ENCODE measurements at places on chromosomes 13 and 19.

DNA sequence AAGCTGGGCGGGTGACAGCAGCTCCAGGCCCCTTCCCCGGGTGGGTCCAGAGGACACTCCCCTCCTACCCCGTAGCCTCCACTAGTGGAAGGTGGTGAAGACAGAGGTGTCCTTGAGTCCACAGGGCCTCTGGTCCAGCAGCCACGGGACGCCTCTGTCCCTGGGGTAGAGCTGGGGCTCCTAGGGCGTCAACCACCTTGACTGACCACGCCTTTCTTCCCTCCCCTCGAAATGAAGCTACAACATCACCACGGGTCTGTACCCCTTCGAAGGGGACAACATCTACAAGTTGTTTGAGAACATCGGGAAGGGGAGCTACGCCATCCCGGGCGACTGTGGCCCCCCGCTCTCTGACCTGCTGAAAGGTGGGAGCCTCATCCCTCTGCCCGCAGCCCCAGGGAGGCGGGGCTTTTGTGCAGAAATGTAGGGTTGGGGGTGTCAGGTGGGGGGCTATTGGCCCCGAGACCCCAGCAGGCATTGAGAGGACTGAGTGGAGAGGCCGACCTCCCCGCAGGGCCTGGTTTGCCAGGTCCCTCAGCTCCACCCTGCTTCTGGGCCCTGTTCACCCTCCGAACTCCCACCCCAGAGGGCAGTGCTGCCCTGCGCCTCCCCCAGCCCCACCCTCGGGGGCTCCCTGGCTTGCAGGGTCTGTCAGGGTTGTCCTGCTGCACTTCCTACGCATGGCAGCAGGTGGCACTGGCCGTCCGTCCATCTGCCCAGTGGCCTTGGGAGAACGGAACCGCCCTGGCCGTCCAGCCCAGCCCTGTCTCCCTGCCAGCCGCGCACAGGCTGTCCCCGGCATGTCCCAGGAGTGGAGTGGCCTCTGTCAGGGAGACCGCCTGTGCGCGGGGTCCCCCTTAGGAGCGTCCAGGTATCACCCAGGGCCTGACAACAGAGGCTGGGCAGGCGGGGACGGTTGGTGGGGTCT, 15.7 kb downstream of the STK11 start:
- DNase-seq = no peak

DNA sequence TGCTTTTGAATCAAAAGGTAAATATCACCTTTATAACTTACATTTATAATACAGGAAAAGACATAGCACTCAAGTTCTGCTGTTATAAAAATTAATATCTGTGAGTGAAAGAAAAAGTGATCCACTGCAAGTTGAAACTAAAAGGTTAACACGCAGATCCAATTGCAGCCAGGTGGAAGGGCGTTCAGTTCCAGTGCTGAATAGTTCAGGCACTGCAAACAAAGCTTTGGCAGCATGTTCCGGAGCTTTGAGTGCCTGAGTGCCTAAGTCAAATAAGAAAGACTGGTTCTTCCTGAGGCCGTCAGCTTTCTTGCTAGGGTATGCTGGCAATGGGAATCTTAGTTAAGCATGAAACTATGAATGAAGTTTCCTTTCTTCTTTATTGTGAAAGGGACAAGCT, 200.3 kb downstream of the LMO7 start:
- no peak for DNase-seq

DNA sequence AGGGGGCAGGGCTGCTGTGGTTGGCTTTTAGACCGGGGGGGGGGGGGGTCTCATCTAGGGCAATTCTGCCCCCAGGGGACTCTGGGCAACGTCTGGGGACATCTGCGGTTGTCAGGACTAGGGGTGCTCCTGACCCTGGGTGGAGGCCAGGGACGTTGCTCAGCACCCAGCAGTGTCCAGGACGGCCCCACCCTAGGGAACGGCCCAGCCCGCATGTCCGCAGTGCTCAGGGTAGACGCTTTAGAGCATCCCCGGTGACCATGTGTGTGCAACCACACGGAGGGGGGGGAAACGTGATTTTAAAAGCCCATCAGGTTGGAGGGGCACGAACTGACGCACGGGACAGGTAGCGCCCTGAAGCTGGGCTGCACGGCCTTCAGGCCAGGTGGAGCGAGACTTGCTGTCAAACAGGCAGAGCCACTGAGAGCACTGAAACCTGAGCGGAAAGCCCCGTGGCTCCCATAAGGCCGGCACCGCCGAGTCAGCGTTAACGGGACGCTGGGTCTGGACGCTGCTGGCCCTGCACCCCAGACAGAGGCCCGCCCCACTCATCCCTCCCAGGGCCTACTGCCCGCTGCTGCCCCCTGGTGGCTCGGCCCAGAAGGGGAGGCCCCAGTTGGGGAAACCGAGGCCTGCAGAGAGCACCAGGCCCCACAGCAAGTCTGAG, 8.3 kb downstream of the CACTIN start:
- DNase-seq = peak; percentile 25

GRCh38 chr13:67946131-67946530, 716.0 kb upstream of the PCDH9 start:
- no peak for DNase-seq

- DNase-seq = no peak
These were observed 7.9 kb upstream of the MAB21L1 start for GRCh38 chr13:35484384-35484783.

- DNase-seq = no peak
These were observed 3.5 kb upstream of the CYP2S1 start for GRCh38 chr19:41189425-41190065.

- DNase-seq = no peak
These were observed 93.3 kb downstream of the KDM4B start for GRCh38 chr19:5062195-5062594.

DNA sequence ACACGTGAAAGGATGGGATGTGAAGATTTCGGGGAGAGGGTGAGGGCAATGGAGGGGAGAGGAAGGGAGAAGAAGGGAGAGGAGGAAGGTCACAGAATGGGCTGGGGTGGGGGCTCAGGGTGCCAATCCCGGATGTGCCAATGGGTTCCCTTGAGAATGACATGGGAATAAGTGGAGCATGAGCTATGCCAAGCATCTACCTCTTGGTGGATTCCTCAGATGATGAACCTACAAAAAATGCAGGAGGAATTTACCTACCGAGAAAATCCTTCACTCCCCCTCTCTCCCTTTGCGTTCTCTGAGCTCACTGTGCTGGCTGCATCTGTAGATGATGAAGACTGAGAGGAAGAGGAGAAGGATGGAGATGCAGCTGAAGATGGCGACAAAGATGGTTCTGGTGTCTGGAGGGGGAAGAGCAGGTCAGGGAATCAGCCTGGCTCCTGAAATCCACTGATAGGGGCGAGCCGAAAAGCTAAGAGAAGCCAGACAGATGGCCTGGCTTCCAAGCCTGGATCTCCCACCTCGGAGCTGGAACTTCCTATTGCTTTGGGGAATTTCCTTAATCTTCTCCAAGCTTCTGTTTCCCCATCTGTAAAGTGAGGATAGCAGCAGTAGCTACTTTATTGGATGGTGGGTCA, 21.6 kb downstream of the VSTM1 start:
- no peak for DNase-seq

- DNase-seq = no peak
These were observed 40.5 kb downstream of the DZIP1 start for GRCh38 chr13:95603887-95604555.

- DNase-seq = no peak
These were observed 3.4 kb downstream of the NOTCH3 start for GRCh38 chr19:15197275-15197941.

Measured in activated effector memory CD4-positive, alpha-beta T cell treated with Interleukin-2 at 50 U/mL for 16 hours (primary cell).